ENCODE measurements at places on chromosomes 12 and 14. TPM values are rescaled to one million over a fixed set of nuclear protein-coding genes. Genes with fewer than 3 reads are reported as not detected.

DNA sequence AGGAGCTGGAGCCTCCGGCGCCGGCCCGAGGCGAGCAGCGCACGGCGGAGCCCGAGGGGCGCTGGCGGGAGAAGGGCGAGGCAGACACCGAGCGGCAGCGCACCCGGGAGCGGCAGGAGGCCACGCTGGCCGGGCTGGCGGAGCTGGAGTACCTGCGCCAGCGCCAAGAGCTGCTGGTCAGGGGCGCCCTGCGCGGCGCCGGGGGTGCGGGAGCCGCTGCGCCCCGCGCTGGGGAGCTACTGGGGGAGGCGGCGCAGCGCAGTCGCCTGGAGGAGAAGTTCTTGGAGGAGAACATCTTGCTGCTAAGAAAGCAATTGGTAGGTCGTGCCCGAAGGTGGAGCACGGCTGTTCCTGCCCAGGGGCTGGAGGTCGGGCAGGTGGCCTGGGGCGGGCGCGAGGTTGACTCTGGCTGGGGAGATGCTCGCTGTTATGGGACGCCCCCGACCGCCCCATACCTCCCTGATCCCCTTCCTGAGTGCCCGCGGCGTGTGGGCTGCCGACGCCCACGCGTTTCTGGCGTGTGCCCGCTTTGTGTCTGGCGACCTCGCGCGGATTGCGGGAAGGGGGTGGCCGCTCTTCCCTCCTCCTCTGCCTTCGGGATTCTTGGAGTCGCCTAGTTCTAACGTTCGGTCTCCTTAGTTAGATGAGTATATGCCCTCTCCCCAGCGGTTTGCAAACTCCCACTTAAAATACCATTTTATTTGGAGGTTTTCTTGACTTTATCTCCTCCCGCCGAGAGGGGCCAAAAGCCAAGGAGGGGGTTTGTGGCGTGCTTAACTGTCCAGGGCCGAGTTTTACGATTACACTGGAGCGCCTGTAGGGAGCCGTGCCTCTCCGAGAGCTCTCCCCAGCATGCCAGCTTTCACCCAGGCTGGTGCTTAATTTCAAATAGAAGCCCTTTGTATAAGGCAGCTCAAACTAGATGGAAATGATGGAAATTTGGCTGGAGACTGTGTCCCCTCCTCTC lies 752 bp downstream of the DACT1 start:
- peaks cover 20% of the 10 kb centered on the region for H3K27me3 ChIP-seq
- no peaks in the 10 kb centered on the region for H3K36me3 ChIP-seq
- no peaks in the 10 kb centered on the region for H3K4me1 ChIP-seq
- no peak overlapping the region for H3K27ac ChIP-seq

DNA sequence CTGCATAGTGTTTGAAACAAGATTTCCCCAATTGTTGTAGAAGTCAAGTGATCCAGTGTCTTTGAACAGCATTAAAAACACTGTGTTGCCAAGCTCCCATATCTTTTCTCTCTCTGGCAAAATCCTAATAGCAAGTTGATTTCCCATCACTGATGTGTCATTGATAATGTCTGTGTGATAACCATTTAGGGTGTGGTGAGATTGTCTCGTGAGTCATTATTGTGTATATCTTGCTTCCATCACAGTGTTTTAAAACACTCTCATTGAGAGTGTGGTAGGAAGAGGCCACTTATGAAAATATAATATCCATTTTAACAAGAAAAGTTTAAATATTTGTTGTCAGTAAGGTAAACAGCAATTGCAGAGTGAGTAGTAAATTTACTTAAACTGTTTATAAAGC lies 74.7 kb downstream of the PRORP start:
- no peaks in the 10 kb centered on the region for H3K27me3 ChIP-seq
- no peaks in the 10 kb centered on the region for H3K4me1 ChIP-seq
- no peak for DNase-seq
- no peaks in the 10 kb centered on the region for H3K36me3 ChIP-seq
- H3K4me3 ChIP-seq, result no peak overlapping the region

DNA sequence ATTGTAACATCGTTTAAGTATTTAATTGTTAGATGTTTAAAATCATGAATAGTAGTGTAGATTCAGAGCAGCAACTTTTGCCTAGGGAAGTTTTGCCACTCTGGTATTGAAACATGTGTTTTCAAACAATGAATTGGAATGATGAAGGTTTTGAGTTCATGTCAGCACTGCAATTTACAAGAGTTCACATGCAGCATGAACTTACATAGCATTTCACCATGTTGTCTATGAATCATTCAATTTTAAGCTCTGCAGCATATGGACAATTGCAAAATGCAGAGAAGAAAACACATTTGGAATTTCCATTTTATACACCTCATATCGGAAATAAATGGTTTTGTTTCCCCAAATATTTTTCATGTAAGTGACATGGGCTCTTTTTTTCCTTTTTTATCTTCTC lies 170.7 kb upstream of the CDKN3 start:
- peaks cover 2% of the 10 kb centered on the region for H3K27me3 ChIP-seq
- no peak for DNase-seq
- no peak overlapping the region for H3K4me3 ChIP-seq
- no peaks in the 10 kb centered on the region for H3K4me1 ChIP-seq
- H3K36me3 ChIP-seq, result no peaks in the 10 kb centered on the region

DNA sequence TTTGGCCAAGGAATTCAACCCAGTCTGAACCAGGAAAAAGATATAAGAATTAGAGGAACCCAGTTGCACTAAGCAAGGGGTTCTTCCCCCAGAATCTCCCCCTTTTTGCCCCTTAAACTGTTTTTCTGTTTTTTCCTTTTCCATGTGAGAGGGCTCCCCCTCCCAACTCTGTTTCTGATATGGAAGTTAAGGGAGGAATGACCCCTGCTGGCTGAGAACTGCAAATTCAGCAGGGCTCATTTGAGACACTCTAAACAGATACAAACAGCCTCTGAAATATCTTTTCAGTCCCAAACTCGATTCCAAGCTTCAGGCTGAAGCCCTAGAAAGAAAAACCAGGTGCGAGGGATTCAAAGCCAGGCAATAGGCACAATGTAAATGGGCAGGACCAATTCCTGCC lies 132.7 kb downstream of the SLC41A2 start:
- H3K4me3 ChIP-seq, result no peak overlapping the region
- H3K27ac ChIP-seq, result no peak overlapping the region
- H3K4me1 ChIP-seq, result no peaks in the 10 kb centered on the region
- no peak for DNase-seq

DNA sequence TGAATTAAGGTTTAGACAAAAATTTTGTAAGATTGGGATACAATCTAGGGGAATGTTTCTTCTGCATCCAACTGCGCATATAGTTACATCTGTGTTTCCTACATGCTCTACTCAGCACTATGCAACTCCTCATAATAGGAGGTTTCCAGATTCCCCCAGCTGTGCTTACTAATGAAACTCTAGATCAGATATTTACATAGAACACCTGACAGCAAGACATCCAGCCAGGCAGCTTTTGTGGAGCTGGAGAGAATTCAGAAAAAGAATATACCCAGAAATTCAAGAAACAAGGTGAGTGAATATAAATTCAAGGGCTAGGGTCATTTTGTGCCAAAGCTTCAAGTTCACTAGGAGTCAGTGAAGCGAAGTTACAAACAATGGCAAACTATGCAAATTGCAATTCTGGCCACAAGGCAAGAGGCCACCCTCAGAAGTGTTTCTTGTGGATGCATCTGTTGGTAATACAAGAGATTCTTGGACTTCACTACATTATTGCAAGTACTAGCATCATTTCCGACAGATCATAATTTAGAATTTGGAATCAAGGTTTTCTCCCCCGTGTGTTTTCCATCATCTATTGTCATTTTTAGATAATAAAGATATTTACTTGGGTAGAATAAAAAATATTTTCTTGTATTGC lies 341.2 kb upstream of the NAV3 start:
- no peak overlapping the region for H3K4me3 ChIP-seq
- H3K4me1 ChIP-seq, result no peaks in the 10 kb centered on the region
- no peaks in the 10 kb centered on the region for H3K27me3 ChIP-seq
- H3K27ac ChIP-seq, result no peak overlapping the region
- DNase-seq, result no peak

GRCh38 chr14:95217391-95217900 lies 60.1 kb upstream of the DICER1 start:
- DNase-seq, result no peak
- H3K27ac ChIP-seq, result no peak overlapping the region
- H3K4me1 ChIP-seq, result no peaks in the 10 kb centered on the region
- H3K36me3 ChIP-seq, result no peaks in the 10 kb centered on the region
- H3K27me3 ChIP-seq, result no peaks in the 10 kb centered on the region

Gene KRT3
- not detected for total RNA-seq

Data from Panc1 (cell line).